ENCODE measurements at places on chromosomes 6 and 20.

DNA sequence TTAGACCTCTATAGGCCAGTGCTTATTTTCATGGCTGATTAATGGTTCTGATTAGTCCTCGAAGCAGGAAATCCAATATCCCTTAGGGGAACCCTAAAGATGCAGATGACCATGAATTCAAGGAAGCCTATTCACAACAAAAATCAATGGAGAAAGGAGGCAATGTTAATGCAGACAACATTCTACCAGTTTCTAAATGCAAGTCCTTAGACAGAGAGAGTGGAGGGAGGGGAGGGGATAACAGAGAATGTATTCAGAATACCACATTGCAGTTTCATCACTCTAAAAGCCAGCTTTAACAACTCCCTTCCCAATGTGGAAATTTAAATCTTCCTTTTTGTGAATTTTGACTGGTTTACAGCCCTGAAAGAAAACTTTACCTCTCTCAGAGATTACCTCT, 87.1 kb upstream of the POU3F2 start:
- H3K4me1 ChIP-seq: no peaks in the 10 kb centered on the region
- H3K27ac ChIP-seq: no peak overlapping the region
- DNase-seq: no peak
- no peaks in the 10 kb centered on the region for H3K36me3 ChIP-seq
- no peaks in the 10 kb centered on the region for H3K27me3 ChIP-seq

- H3K4me1 ChIP-seq: no peaks in the 10 kb centered on the region
- H3K4me3 ChIP-seq: no peak overlapping the region
- H3K36me3 ChIP-seq: no peaks in the 10 kb centered on the region
These were observed 2.1 kb downstream of the WFDC8 start for GRCh38 chr20:45576995-45577394.

DNA sequence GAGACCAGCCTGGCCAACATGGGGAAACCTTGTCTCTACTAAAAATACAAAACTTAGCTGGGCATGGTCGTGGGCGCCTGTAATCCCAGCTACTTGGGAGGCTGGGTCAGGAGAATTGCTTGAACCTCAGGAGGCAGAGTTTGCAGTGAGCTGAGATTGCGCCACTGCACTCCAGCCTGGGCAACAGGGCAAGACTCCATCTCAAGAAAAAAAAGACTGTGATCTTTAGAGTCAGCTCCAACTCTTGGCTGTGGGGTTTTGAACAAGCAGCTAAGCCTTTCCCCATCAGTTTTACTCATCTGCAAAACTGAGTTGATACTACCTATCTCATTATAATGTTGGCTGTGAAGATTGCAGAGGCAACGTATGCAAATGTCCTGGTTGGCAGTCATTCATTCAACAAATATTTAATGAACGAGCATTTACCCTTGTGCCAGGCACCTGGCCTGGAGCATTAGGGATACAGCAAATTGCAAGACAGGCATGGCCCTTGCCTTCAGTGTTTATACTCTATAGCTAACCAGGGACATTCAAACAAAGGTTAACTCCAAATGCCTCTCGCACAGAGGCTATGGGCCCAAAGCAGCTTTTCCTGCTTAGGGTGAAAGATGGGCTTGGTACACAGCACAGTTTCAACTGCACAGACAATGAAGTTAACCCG, 37.8 kb downstream of the ILRUN start:
- no peak overlapping the region for H3K4me3 ChIP-seq
- no peak for DNase-seq
- no peaks in the 10 kb centered on the region for H3K36me3 ChIP-seq
- H3K4me1 ChIP-seq: peaks cover 59% of the 10 kb centered on the region
- H3K27me3 ChIP-seq: no peaks in the 10 kb centered on the region

- no peak overlapping the region for H3K27ac ChIP-seq
- peaks cover 11% of the 10 kb centered on the region for H3K4me1 ChIP-seq
- no peak overlapping the region for H3K4me3 ChIP-seq
- H3K36me3 ChIP-seq: no peaks in the 10 kb centered on the region
- DNase-seq: no peak
- no peaks in the 10 kb centered on the region for H3K27me3 ChIP-seq
These were observed 13.3 kb upstream of the NHSL1 start for GRCh38 chr6:138512609-138513008.

DNA sequence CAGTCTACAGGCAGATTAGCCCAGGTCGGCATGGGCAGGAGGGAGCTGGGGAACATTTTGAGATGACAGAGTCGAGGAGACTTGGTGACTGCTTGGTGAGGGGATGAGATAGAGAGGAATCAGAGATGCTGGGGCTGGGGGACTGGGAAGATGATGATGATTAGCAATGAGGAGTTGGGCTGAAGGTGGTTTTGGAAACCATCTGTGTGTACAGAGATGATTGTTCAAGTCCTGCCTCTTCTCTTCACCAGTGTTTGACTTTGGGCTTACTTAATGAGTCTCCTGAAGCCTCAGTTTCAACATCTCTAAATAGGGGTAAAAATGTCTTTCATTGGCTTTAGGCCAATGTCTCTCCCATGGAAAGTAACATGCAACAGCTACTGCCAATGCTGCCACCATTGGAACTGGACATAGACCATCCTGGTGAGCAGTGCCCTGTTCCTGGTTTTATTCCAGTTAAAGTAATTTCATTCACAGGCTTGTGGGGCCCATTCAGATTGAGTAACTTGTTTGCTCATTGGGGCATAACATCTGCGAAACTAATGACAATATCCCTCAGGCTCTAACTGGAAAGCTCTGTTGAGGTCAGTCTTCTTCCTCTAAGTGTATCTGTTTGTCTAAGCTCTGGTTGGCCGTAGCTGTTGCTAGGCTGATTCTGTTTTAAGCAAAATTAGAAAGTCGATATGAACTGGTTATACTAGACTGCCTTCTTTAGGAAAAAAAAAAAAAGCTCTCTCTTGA, 99.1 kb downstream of the ARMC2 start:
- H3K27ac ChIP-seq: peak overlapping the region; percentile 81
- no peaks in the 10 kb centered on the region for H3K36me3 ChIP-seq
- no peaks in the 10 kb centered on the region for H3K27me3 ChIP-seq
- peaks cover 62% of the 10 kb centered on the region for H3K4me1 ChIP-seq
- H3K4me3 ChIP-seq: no peak overlapping the region

- no peaks in the 10 kb centered on the region for H3K27me3 ChIP-seq
- H3K4me3 ChIP-seq: no peak overlapping the region
- no peak overlapping the region for H3K27ac ChIP-seq
- H3K4me1 ChIP-seq: no peaks in the 10 kb centered on the region
- no peak for DNase-seq
- no peaks in the 10 kb centered on the region for H3K36me3 ChIP-seq
These were observed 111.0 kb downstream of the RCAN2 start for GRCh38 chr6:46380152-46380807.

GRCh38 chr6:111600588-111601445, 4.9 kb downstream of the TRAF3IP2 start:
- no peaks in the 10 kb centered on the region for H3K27me3 ChIP-seq
- H3K4me1 ChIP-seq: peaks cover 15% of the 10 kb centered on the region
- peak overlapping the region; percentile 90 for H3K27ac ChIP-seq
- H3K36me3 ChIP-seq: no peaks in the 10 kb centered on the region

DNA sequence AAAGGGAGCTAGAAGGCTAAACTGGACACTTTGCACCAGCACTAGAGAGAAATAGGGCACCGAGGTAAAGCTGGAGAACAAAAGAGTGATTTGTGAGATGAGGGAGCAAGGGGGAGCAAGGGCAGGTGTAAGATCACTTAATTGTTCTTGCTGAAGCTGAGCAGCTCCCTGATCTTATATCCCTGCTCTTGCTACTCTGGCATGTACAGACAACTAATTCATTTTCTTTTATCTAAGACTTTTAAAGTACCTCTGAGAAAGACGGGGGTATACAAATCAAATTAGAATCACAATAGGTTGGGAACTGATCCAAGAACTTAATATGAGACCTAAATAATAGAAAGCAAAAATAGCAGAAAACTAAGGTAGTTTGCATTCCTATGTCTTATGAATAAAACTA, 381.7 kb upstream of the POU3F2 start:
- H3K36me3 ChIP-seq: no peaks in the 10 kb centered on the region
- H3K27ac ChIP-seq: no peak overlapping the region
- H3K4me3 ChIP-seq: no peak overlapping the region
- no peaks in the 10 kb centered on the region for H3K4me1 ChIP-seq
- DNase-seq: no peak

GRCh38 chr6:2990248-2990931, 9.3 kb upstream of the NQO2 start:
- no peaks in the 10 kb centered on the region for H3K36me3 ChIP-seq
- peak overlapping the region; percentile 83 for H3K4me3 ChIP-seq
- H3K27me3 ChIP-seq: no peaks in the 10 kb centered on the region
- DNase-seq: no peak
- peak overlapping the region; percentile 94 for H3K27ac ChIP-seq

GRCh38 chr6:115404446-115404845, 656.2 kb downstream of the FRK start:
- no peak overlapping the region for H3K4me3 ChIP-seq
- H3K27me3 ChIP-seq: no peaks in the 10 kb centered on the region
- H3K4me1 ChIP-seq: no peaks in the 10 kb centered on the region
- H3K36me3 ChIP-seq: no peaks in the 10 kb centered on the region
- no peak for DNase-seq

- peaks cover 5% of the 10 kb centered on the region for H3K36me3 ChIP-seq
- H3K27me3 ChIP-seq: no peaks in the 10 kb centered on the region
These were observed 43.0 kb upstream of the TRIM39 start for GRCh38 chr6:30283761-30284160.

- DNase-seq: no peak
- H3K27ac ChIP-seq: no peak overlapping the region
- no peaks in the 10 kb centered on the region for H3K27me3 ChIP-seq
- H3K4me3 ChIP-seq: no peak overlapping the region
- no peaks in the 10 kb centered on the region for H3K36me3 ChIP-seq
These were observed 262.7 kb upstream of the BMP2 start for GRCh38 chr20:6504826-6505225.

GRCh38 chr6:37689381-37689780, 8.3 kb downstream of the MDGA1 start:
- no peak for DNase-seq
- H3K4me3 ChIP-seq: no peak overlapping the region
- H3K27ac ChIP-seq: no peak overlapping the region
- no peaks in the 10 kb centered on the region for H3K36me3 ChIP-seq

GRCh38 chr6:88890860-88891845, 72.3 kb downstream of the RNGTT start:
- H3K27ac ChIP-seq: no peak overlapping the region
- no peaks in the 10 kb centered on the region for H3K27me3 ChIP-seq
- H3K36me3 ChIP-seq: peaks cover under 1% of the 10 kb centered on the region
- H3K4me1 ChIP-seq: no peaks in the 10 kb centered on the region
- H3K4me3 ChIP-seq: no peak overlapping the region

GRCh38 chr6:119527231-119527578, 177.6 kb upstream of the MAN1A1 start:
- no peaks in the 10 kb centered on the region for H3K27me3 ChIP-seq
- H3K4me3 ChIP-seq: no peak overlapping the region
- H3K36me3 ChIP-seq: no peaks in the 10 kb centered on the region
- no peak overlapping the region for H3K27ac ChIP-seq
- no peaks in the 10 kb centered on the region for H3K4me1 ChIP-seq
- no peak for DNase-seq

GRCh38 chr6:106138151-106138550, 52.0 kb downstream of the PRDM1 start:
- peaks cover 22% of the 10 kb centered on the region for H3K4me1 ChIP-seq
- H3K36me3 ChIP-seq: no peaks in the 10 kb centered on the region
- no peak for DNase-seq
- H3K27me3 ChIP-seq: no peaks in the 10 kb centered on the region
- H3K27ac ChIP-seq: no peak overlapping the region
- no peak overlapping the region for H3K4me3 ChIP-seq

GRCh38 chr20:7003598-7003997, 236.1 kb downstream of the BMP2 start:
- no peaks in the 10 kb centered on the region for H3K27me3 ChIP-seq
- no peak overlapping the region for H3K27ac ChIP-seq
- no peak for DNase-seq
- no peaks in the 10 kb centered on the region for H3K36me3 ChIP-seq
- H3K4me3 ChIP-seq: no peak overlapping the region

DNA sequence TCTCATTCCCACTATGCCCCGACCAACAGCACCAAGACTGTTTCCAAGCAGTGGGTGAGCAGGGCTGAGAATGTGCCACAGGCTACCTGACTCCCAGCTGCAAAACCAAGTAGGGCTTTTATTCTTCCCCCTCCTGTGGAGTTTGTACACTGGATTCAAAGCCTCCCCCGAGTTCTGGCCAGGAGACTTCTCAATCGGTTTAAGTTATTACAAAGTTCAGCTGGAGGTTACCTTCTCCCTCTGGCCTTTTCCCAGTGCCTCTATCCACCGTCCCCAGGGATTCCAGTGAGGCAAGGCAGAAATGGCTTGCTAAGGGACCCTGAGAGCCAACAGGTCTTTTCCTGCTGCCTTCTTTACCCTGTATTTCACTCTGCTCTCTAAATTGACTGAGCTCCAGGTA, 217.0 kb downstream of the ADGRG6 start:
- no peak for DNase-seq
- no peaks in the 10 kb centered on the region for H3K36me3 ChIP-seq

GRCh38 chr6:150622941-150623874, 23.5 kb downstream of the PLEKHG1 start:
- no peak for DNase-seq
- no peaks in the 10 kb centered on the region for H3K36me3 ChIP-seq
- H3K27ac ChIP-seq: peak overlapping the region; percentile 83
- H3K4me3 ChIP-seq: no peak overlapping the region

DNA sequence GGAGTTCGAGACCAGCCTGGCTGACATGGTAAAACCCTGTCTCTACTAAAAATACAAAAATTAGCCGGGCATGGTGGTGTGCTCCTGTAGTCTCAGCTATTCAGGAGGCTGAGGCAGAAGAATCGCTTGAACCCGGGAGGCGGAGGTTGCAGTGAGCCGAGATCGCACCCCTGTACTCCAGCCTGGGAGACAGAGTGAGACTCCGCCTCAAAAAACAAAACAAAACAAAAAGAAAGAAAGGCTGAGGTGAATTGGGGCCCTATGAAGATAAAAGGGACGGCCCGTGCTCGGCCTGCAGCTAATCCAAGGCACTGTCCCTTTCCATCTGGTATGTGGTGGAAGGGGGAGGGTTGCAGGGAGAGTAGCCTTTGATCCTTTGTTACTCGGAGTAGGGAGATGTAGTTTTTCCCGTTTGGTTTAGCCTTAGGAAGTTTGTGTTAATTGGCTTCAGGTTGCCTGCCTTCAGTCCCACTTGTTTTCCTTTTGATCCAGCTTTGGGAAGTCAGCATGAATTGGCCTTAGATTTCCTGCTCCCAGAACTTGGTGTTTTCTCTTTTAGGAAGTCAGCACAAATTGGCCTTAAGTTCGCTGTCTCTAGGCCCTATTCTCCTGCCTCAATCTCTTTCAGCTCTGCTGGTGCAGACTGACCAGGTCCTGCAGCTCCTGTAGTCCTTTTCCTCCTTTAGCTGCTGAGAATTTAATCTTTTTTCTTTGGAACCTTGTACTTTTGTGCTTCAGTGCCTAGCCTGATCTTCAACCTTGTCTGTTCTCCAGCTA, 36.1 kb upstream of the PAQR8 start:
- no peaks in the 10 kb centered on the region for H3K27me3 ChIP-seq
- H3K4me3 ChIP-seq: no peak overlapping the region
- H3K27ac ChIP-seq: no peak overlapping the region
- no peaks in the 10 kb centered on the region for H3K4me1 ChIP-seq
- no peaks in the 10 kb centered on the region for H3K36me3 ChIP-seq

- no peak overlapping the region for H3K4me3 ChIP-seq
- H3K36me3 ChIP-seq: peaks cover 47% of the 10 kb centered on the region
- peak overlapping the region; percentile 25 for H3K27ac ChIP-seq
- no peaks in the 10 kb centered on the region for H3K27me3 ChIP-seq
These were observed 25.1 kb downstream of the JAG1 start for GRCh38 chr20:10648651-10649050.

- H3K4me1 ChIP-seq: no peaks in the 10 kb centered on the region
- peak overlapping the region; percentile 51 for H3K27ac ChIP-seq
- no peaks in the 10 kb centered on the region for H3K27me3 ChIP-seq
- no peak for DNase-seq
- peaks cover 35% of the 10 kb centered on the region for H3K36me3 ChIP-seq
These were observed 18.6 kb downstream of the SLC9A8 start for GRCh38 chr20:49831022-49831769.

Data from spleen (tissue), 13 donors.